A375 (cell line): ENCODE measurements at places on chromosomes 16 and 17. TPM values are rescaled to one million over a fixed set of nuclear protein-coding genes. Genes with fewer than 3 reads are reported as not detected.

SERPINF2 gene
- 0.49 and 0.98 TPM in 2 replicates for total RNA-seq

KRTAP4-4 gene
- total RNA-seq = not detected in 2 replicates

CCL5 gene
- not detected in 2 replicates for total RNA-seq

CES2 gene
- 31.8 and 39.1 TPM in 2 replicates for total RNA-seq

ITGB3 gene
- total RNA-seq = 94.5 and 96.8 TPM in 2 replicates

MAP2K4 gene
- total RNA-seq = 11.5 and 17.2 TPM in 2 replicates
